CD8-positive, alpha-beta memory T cell (primary cell): ENCODE measurements at places on chromosomes 11 and 22. TPM values are rescaled to one million over a fixed set of nuclear protein-coding genes. Genes with fewer than 3 reads are reported as not detected.
A peak's percentile ranks its signal among the peaks of the same experiment; 100 is the strongest.

GRCh38 chr22:49670456-49671330 lies 157.0 kb downstream of the BRD1 start:
- peak; percentile 40 for DNase-seq

GRCh38 chr22:33051960-33052839 lies 6.0 kb downstream of the SYN3 start:
- DNase-seq = no peak

DNA sequence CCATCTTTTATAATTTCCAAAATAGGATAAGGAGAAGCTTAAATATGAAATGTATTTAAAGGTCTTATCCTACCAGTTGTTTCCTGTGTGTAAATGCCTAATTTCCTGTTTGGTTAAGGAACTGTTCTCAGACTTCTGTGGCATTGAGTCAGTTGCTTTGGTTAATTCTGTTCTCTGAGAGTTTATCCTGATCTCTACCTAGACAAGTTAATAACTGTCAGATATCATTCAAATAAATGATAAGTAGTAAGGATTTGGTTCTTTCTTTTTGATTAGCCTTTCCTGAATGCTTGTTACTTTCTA lies 39.5 kb downstream of the CTNND1 start:
- no peak for DNase-seq

GRCh38 chr11:8080674-8081590 lies at the start of gene TUB:
Gene TUB (plus strand): TSS chr11:8081211. CDS start chr11:8081511, 300 bp downstream.
- no peak for DNase-seq

IPO7 gene
- 150 TPM for total RNA-seq

CTSF gene
- total RNA-seq = 5.6 TPM

DNA sequence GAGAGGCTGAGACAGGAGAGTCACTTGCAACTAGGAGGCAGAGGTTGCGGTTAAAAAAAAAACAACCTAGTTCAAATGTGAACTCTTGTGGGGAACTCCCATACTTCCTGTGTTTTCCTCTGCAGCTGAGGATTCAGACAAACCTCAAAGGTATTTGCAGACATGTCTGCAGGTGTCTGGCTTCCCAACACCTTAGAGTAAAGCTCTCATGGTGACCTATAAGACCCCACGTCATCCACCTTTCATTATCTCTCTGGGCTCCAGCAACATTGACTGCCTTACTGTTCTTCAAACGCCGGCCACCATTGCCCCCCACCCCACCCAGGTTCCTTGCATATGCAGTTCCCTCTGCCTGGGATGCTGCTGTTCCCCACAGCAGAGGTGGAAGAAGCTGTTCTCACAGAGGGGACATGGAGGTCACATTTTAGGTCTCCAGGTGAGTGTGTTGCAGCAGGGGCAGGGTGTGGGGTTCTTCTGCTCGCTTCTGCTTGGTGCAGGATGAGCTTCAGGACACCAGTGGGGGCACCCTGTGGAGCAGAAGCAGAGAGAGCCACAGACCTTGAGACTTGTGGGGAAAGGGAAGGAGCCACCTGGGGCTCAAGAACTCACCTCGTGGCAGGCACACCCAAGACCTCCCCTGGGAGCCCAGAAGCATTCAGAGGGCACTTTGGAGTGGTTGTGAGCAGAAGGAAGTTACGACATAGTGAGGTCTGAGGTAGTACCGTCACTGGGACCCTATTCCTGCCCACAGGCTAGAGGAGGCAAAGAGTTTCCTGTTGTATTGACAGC lies 203.2 kb downstream of the CSNK2A3 start:
- DNase-seq = peak; percentile 36

DERL3 gene
- total RNA-seq = 5.4 TPM

OR2D2 gene
- total RNA-seq = not detected

WT1 gene
- total RNA-seq = not detected

DNA sequence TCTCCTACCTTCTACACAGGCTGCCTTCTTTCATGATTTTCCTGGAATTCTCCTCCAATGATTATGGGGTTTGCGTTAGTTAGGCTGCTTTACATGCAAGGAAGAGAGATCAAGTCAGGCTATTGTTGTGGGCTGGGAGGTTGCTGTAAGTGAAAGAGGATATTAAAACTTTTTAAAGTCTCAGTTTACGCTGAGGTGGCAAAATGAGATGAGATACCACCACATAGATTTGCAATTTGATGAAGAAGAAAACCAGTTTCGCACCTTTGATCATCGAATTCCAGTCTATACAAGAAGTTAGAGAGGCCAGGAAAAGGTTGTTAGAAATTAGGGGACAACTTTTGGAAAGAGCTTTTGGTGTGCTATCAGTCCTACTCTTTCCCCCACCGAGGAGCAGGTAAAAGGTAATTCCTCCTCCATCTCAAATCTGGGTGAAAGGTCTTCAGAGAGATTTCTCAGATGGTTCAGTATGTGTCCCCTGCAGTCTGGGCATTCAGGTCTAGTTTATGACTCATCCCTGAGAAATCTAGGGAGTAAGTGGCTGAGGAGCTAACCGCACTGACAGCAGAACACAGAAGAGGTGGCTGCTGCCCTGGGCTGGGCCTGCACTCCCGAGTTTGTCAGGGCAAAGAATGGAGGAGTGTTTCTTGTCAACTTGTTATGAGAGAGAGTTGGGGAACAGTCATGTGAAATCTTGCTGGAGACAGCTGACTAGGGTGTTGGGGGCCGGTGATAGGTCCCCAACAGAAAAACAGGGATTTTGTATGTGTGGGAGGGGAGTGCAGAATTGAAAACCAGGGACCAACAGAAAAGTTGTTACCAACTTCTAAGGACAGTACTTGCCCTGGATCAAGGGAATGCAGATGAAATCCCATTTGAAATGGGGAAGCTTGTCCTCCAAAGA lies 34.7 kb downstream of the CCDC83 start:
- no peak for DNase-seq

ASPHD2 gene
- 13.1 TPM for total RNA-seq

- DNase-seq = no peak
Measured at GRCh38 chr11:72720047-72720446, 32.2 kb downstream of the ARAP1 start.

GRCh38 chr11:19595499-19595839 lies 117.2 kb upstream of the NAV2 start:
- DNase-seq = no peak

GRCh38 chr11:60852117-60852981 lies 3.4 kb downstream of the PTGDR2 start:
- DNase-seq = no peak

DNA sequence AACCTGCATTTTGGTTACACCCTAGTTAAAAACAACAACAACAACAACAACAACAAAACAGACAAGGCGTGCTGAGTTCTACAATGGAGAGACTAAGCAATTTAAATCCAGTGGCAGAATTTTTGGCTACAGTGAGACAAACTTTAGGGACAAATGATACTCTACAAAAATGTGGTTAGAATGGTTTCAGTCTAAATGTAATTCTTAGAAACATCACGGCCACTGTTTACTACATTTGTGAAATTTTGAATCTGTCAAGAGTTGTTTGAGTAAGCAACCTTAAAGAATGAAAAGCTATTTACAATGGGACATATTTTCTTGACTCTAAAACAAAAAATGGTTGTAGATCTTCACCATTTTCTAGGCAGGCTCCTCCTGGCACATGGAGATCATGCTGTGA lies 259.4 kb downstream of the SWAP70 start:
- DNase-seq = no peak

DNA sequence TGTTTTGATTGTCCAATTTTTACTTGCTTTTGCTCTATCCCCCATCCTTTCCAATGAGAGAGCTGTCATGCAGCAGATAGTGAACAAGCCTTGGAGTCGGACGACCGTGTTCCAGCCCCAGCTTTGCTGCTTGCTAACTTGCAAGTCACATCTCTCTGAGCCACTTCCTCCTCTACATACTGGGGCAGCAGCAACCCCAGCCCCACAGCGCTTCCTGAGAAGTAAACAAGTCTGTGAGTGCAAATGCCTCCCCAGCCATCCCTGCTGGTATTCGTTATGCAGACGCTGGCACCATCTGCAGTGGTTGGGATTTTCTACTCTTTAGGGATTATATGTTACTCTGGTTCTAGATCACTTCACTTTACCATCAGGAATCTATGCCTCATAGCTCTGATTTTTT lies 35.0 kb downstream of the TPBGL start:
- DNase-seq = peak; percentile 82

- no peak for DNase-seq
Measured at GRCh38 chr22:47155131-47155885, 392.9 kb downstream of the TBC1D22A start.

DNA sequence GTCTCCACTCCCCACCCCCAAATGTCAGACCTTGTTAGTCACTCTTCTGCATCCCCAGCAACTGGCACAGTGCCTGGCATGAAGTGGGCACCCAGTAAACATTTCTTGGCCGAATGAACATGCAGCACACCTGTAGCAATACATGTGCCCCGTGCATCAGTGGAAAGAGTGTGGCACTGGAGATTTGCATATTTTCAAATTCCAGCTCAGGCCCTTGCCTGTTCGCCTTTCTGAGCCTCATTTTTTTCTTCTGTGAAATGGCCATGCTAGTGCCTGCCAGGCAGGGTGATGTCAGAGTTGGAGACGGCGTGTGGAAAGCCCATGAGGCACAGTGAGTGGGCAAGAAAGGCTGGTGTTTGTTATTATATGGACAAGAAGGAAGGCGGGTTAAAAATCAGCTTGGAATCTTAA lies 38.7 kb downstream of the CD82 start:
- DNase-seq = no peak

C11orf16 gene
- not detected for total RNA-seq

DNA sequence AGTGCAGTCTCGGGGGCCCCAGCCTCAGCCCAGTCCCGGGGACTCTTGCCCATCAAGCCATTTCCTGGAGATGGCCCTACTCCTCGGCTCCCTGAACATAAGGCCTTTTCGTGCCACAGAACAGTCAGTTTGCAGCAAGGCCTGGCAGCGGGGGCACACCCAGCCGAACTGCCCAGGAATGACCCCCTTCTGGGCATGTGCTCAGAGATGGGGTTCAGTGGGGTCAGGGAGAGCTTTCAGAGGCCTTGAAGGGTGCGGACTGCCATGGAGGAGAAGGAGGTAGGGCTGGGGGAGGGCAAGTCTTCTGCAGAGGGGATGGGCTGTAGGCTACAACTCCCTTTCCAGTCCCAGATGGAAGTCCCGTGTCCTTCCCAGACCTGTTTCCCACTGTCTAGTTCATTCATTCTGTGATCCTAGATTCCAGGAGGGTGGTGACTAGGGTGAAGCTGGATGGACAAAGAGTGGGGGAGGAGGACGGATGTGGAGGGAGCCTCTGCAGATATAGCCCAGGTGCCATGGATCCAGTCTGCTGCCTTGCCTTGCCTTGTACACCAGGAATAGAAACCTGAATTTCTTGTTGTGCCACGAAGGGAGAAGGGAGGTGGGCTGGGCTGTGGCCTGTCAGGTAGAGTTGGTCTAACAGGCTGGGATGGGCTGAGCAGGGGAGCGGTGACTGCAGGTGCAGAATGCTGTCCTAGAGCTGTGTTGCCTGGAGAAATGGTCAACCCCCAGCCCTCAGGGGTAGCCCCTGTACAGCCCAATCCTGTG lies 14.2 kb upstream of the OMP start:
- no peak for DNase-seq

GRCh38 chr11:57515332-57516060 lies at the start of gene SLC43A1:
Gene SLC43A1 (minus strand): TSS chr11:57515702. CDS start chr11:57514111, 1,591 bp downstream.
- DNase-seq = no peak

LRFN4 gene
- total RNA-seq = 42.8 TPM

CCDC89 gene
- total RNA-seq = 0.20 TPM

DNA sequence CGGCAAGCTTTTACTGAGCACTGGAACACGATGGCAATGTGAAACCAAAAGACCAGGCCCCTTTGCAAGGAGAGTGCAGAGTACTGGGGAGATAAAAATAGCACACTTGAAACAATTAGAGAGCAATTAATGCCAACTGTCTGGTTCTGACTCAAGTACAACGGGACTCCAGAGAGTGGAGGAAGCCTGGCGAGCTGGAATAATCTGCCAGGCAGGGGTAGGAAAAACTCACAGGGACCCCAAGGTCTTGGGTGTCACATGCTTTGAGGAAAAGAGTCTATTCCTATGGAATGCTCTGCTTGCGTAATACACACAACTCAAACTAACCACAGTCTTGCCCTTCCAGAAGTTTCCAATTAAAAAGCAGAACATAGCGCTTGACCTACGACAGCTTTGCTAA lies 113.0 kb upstream of the CLMP start:
- no peak for DNase-seq

USP35 gene
- 4.4 TPM for total RNA-seq

DNA sequence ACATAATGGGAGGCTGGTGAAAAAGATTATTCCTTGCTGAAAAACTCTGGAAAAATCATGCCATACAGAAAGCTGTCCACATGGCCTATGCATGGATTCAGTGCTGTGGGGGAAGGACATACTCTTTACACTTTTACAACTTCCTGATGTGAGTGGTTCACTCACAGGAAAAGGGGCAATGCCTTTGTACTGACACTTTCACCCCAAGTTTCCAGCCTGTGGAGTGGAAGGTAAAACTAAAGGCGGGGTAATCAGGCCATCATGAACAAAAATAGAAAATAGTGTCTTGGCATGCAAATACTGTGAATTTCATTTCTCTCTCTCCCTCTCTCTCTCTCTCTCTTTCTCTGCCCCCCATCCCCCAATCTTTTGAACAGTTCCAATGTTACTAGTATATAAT lies 281.8 kb downstream of the ETS1 start:
- no peak for DNase-seq

LRRC56 gene
- total RNA-seq = 2.1 TPM

GRCh38 chr11:102989379-102990047 lies 34.0 kb upstream of the MMP13 start:
- no peak for DNase-seq

DNA sequence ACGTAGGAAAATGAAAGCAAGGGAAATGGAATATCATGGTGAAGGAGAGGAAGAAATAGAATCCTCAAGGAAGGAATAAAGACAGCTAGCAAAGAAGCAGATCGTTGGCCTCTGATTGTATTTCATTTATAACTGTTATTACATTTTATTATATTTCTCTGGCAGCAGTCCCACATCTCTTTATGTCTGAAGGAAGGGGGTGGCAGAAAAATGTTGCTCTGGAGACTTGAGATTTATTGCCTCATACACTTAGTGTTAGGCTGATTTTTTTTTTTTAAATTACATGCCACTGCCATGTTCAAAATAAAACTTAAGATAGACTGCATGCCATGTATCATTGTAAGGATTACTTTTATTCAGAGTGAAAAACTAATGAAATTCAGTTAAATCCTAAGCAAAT lies 971.7 kb upstream of the CHORDC1 start:
- no peak for DNase-seq

OR6T1 gene
- not detected for total RNA-seq

CRYAB gene
- total RNA-seq = not detected

DNA sequence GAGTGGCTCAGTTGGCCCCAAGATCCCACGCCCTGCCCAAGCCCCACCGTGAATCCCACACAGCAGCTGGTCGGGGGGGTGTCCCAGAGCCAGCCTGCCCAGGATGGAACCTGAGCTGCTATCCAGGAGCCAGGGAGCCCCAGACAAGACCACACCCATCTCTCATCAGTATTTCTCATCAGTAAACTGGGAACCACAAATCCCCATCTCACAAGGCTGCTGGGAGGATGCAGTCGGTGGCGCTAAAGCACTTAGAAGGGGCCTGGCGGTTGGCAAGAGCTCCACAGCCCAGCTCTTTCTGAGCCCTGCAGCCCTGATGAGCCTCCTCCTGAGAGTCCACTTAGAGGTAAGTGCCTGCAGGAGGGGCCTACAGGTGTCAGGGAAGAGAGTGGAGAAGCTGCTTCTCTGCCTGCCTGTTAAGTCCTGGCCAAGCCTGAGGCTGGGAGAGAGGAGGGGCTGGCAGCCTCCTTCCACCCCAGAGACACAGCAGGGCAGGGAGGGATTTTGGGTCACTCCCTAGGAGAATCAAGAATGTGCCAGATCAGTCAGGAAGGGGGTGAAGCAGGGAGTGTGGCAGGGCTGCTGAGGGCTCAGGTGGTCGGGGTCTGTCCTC lies 6.1 kb downstream of the FADS3 start:
- DNase-seq = no peak

MMP13 gene
- not detected for total RNA-seq
